ENCODE measurements at places on chromosomes 1 and 21. TPM values are rescaled to one million over a fixed set of nuclear protein-coding genes. Genes with fewer than 3 reads are reported as not detected.

Gene GPR37L1
- not detected for total RNA-seq

Gene LCE1B
- total RNA-seq: 153 TPM

Gene MGST3
- total RNA-seq: 129 TPM

Gene C1orf141
- not detected for total RNA-seq

Gene CYP4B1
- total RNA-seq: 61.8 TPM

Gene ITLN2
- total RNA-seq: 1.2 TPM

Gene KIF14
- total RNA-seq: 1.6 TPM

Gene KCNA3
- total RNA-seq: 1.4 TPM

Gene LYPLAL1
- total RNA-seq: 40.4 TPM

Gene ZYG11B
- 38.5 TPM for total RNA-seq

Gene MR1
- 17.1 TPM for total RNA-seq

Gene CIART
- 24.0 TPM for total RNA-seq

Gene ARHGEF19
- total RNA-seq: 42.0 TPM

Gene IQGAP3
- total RNA-seq: 5.7 TPM

Gene IVL
- 213 TPM for total RNA-seq

Gene AGO4
- 31.6 TPM for total RNA-seq

Gene FCRL5
- total RNA-seq: not detected

Gene RGS1
- total RNA-seq: 18.0 TPM

Gene RPF1
- 38.1 TPM for total RNA-seq

Gene SDC3
- total RNA-seq: 16.7 TPM
